Glutamatergic neuron (in vitro differentiated cells): ENCODE measurements at places on chromosomes 3 and 15.

- H3K27ac ChIP-seq: no peak overlapping the region
- H3K4me1 ChIP-seq: peaks cover 5% of the 10 kb centered on the region
- H3K4me3 ChIP-seq: no peak overlapping the region
Observed at GRCh38 chr3:148999806-149000205, 8.5 kb downstream of the GYG1 start.

GRCh38 chr15:28911310-28911931 is 25.6 kb downstream of the APBA2 start:
- H3K27me3 ChIP-seq: peaks cover 7% of the 10 kb centered on the region
- no peak for DNase-seq
- H3K4me3 ChIP-seq: peak overlapping the region; percentile 78
- H3K36me3 ChIP-seq: peaks cover 4% of the 10 kb centered on the region

GRCh38 chr3:195147649-195148080 is 123.3 kb downstream of the XXYLT1 start:
- H3K36me3 ChIP-seq: no peaks in the 10 kb centered on the region
- H3K27me3 ChIP-seq: peaks cover 5% of the 10 kb centered on the region
- peak overlapping the region; percentile 0 for H3K27ac ChIP-seq
- peaks cover 49% of the 10 kb centered on the region for H3K4me1 ChIP-seq

DNA sequence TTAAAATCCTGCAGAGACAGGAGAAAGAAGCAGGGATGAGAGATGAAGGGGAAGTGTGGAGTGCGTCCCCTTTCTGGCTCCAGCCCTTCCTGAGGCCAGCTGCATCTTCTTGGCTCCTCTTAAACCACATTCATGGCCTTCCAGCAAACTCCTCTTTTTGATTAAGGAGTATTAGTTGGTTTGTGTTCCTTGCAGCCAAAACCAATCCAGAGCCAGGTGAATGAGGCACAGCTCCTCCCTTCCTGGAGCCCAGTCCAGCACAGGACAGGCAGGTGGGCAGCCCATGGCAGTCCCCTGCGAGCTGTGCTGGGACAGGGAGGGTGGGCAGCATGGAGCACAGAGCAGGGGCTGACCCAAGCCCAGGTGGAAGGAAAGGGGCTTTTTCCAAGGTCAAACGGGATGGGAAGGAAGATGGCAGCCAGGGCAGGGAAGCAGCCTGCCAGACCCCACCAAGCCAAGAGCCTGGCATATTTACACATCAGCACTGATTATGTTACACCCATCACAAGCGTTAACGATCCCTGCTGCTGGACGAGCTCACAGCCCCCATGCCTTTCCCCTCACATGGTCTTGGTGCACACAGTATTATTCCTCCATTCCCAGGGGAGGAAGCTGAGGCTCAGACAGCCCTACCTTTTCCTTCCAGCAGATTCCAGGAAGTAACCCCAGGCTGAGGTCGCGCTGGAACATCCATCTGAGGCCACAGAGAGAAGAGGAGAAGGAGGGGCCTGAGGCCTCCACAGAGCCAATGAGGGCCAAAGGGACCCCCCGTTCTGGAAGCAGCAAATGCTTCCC is 175.6 kb downstream of the SMAD6 start:
- H3K4me3 ChIP-seq: no peak overlapping the region
- peaks cover 6% of the 10 kb centered on the region for H3K27me3 ChIP-seq
- no peaks in the 10 kb centered on the region for H3K36me3 ChIP-seq
- no peak overlapping the region for H3K27ac ChIP-seq
- H3K4me1 ChIP-seq: peaks cover 6% of the 10 kb centered on the region

- no peaks in the 10 kb centered on the region for H3K27me3 ChIP-seq
- no peak for DNase-seq
- peaks cover 4% of the 10 kb centered on the region for H3K36me3 ChIP-seq
- H3K4me3 ChIP-seq: no peak overlapping the region
- peaks cover 8% of the 10 kb centered on the region for H3K4me1 ChIP-seq
Observed at GRCh38 chr3:57091521-57092273, 31.2 kb downstream of the SPATA12 start.

GRCh38 chr15:40063563-40064011 is 24.6 kb upstream of the SRP14 start:
- H3K4me1 ChIP-seq: no peaks in the 10 kb centered on the region
- DNase-seq: no peak
- H3K27me3 ChIP-seq: no peaks in the 10 kb centered on the region
- H3K4me3 ChIP-seq: no peak overlapping the region
- H3K36me3 ChIP-seq: no peaks in the 10 kb centered on the region

DNA sequence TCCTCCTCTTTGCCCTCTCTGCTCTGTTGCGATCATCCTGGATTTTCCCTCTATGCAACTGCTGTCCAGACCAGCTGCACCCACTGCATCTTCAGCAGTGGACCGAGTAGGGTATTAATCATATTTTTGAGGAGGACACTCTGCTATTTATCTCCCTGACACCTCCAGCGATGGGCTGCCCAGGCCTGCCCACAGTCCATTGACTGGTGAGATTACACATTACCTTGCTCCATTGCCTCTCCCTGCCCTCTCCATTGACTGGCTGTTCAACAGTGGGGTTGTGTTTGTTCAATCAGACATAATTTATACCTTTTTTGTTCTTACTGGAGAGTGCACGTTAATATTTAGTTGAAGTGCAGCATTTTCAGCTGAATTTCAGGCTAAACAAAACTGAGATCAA is 559.3 kb upstream of the ARRDC4 start:
- no peaks in the 10 kb centered on the region for H3K36me3 ChIP-seq
- no peak overlapping the region for H3K4me3 ChIP-seq
- H3K4me1 ChIP-seq: peaks cover 2% of the 10 kb centered on the region
- H3K27me3 ChIP-seq: no peaks in the 10 kb centered on the region

DNA sequence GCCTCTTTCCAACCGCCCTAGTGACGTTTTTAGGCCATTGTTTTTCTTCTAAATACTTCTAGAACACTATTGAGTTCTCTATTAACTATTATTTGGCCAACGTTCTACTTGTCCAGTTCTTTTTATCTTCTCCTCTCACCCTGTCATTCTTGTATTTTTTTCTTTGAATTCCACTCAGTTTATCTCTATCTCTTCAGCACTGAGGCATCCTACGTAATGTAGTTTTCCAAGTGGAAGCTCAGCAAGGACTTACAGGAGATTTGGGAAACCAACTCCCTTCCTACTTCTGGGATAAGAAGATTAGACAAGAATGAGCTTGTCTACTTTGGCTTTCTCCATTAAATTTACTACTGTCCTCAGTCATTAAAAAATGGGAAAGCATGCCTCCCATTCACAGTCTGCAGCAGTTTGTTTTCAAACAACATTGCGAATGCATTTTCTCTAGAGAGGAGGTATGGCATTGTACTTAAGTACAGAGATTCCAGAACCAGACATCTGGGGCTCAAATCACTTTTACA is 21.3 kb upstream of the NR2F2 start:
- DNase-seq: no peak
- H3K4me3 ChIP-seq: no peak overlapping the region
- H3K27ac ChIP-seq: no peak overlapping the region
- no peaks in the 10 kb centered on the region for H3K27me3 ChIP-seq
- H3K36me3 ChIP-seq: no peaks in the 10 kb centered on the region

DNA sequence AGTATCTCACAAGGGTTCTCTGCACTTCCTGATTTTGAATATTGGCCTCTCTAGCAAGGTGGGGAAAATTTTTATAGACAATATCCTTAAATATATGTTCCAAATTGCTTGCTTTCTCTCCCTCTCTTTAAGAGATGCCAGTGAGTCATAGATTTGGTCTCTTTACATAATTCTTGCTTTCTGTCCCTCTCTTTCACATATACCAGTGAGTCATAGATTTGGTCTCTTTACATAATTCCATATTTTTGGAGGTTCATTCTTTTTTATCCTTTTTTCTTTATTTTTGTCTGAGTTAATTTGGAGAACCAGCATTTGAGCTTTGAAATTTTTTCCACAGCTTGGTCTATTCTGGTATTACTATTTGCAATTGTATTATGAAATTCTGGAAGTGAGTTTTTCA is 77.7 kb upstream of the NUDT16 start:
- H3K27ac ChIP-seq: no peak overlapping the region
- H3K4me3 ChIP-seq: no peak overlapping the region
- H3K36me3 ChIP-seq: peaks cover 12% of the 10 kb centered on the region

GRCh38 chr3:154931484-154931883 is 148.6 kb upstream of the MME start:
- H3K36me3 ChIP-seq: no peaks in the 10 kb centered on the region
- no peak overlapping the region for H3K4me3 ChIP-seq
- no peaks in the 10 kb centered on the region for H3K4me1 ChIP-seq

GRCh38 chr15:41904541-41905005 is 10.7 kb upstream of the SPTBN5 start:
- peak; percentile 82 for DNase-seq
- no peak overlapping the region for H3K4me3 ChIP-seq
- peaks cover 5% of the 10 kb centered on the region for H3K36me3 ChIP-seq
- H3K27ac ChIP-seq: peak overlapping the region; percentile 12
- peaks cover 2% of the 10 kb centered on the region for H3K27me3 ChIP-seq

GRCh38 chr3:179948740-179949139 is 88.0 kb downstream of the PEX5L start:
- H3K27me3 ChIP-seq: peaks cover 4% of the 10 kb centered on the region
- H3K4me3 ChIP-seq: no peak overlapping the region
- no peaks in the 10 kb centered on the region for H3K36me3 ChIP-seq
- no peak for DNase-seq

GRCh38 chr3:10483686-10484345 is 21.6 kb downstream of the ATP2B2 start:
- peaks cover 5% of the 10 kb centered on the region for H3K4me1 ChIP-seq
- no peak for DNase-seq
- peaks cover 15% of the 10 kb centered on the region for H3K27me3 ChIP-seq
- H3K4me3 ChIP-seq: no peak overlapping the region
- H3K27ac ChIP-seq: no peak overlapping the region

- no peaks in the 10 kb centered on the region for H3K36me3 ChIP-seq
- no peak overlapping the region for H3K4me3 ChIP-seq
- H3K27me3 ChIP-seq: peaks cover 4% of the 10 kb centered on the region
Observed at GRCh38 chr15:47246317-47246716, 471.0 kb upstream of the SEMA6D start.

DNA sequence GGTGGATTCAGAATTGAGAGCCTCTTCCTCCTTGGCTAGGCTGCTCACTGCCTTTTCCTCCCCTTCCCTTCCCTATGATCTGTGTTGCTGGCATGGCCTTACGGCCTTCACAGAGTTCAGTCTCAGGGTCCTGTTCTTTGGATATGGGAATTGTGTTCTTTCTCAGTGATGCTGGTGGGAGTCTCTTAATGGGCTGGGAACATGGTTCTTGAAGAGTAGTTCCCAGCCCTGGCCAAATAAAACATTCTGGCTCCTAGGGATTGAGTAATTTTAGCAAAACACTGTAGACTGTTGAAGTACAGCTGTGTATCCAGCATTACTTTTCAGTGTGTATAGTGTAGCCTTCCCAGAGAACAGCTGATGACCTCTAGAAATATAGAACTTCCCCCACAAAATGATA is 22.6 kb upstream of the FILIP1L start:
- DNase-seq: no peak
- H3K4me3 ChIP-seq: no peak overlapping the region
- peaks cover 2% of the 10 kb centered on the region for H3K27me3 ChIP-seq
- no peaks in the 10 kb centered on the region for H3K4me1 ChIP-seq

DNA sequence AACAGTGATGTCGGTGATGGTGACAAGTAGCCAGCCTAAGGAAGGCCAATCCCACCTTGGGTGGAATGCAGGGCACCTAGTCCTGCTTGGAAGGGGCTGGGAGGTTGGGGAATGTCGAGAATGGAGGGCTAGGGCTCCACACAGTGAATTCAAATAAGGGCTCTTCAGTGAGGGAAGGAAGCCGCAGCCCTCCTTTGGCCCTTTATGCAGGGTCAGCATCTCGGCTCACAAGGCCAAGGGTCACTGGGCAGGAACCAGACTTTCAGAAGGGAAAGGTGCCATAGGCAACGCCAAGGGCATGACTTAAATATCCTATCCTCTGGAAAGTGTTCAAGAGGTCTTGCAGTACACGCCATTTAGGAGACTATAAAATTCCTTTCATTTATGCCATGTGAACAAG is 56.9 kb downstream of the CLEC3B start:
- H3K36me3 ChIP-seq: peaks cover 5% of the 10 kb centered on the region
- no peak for DNase-seq
- H3K4me1 ChIP-seq: no peaks in the 10 kb centered on the region
- H3K4me3 ChIP-seq: no peak overlapping the region
- H3K27ac ChIP-seq: no peak overlapping the region

DNA sequence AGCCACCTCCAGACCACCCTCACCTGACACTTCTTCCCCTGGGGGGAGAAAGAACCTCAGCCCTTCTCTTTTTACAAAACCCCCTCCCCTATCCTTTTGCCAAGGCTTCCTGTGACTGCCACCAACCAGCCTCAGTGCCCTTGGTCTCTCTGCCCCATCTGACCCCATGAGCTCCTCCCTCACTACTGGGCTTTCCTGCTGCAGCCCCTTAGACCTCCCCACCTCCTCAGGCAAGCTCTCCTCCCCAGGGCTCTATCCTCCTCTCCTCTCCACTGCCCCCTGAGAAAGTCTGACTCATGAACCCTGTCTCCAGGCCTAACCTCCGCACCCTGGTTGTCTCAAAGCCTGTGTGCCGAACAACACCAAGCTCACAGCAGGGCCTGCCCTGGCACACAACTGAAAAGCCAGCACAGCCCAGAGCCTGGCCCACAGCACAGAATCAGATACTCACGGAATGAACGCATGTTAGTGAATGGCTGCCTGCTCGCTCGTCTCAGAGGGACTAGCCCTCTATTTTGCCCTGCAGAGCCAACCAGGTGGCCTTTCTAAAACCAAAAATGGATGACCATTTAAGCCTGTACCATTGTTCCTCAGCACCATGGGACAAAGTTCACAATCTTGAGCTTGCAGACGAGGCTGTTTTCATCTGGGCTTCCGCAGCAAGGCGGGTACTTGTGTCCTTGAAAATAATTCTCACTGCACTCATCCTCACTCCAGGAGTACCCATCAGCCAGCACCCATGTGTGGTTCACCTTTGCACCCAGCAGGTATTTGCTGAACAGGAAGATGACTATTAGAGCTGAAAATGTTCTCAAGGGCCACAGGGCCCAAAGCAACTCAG is 1.7 kb downstream of the CHDH start:
- H3K36me3 ChIP-seq: no peaks in the 10 kb centered on the region
- H3K4me1 ChIP-seq: peaks cover 22% of the 10 kb centered on the region
- H3K4me3 ChIP-seq: peak overlapping the region; percentile 50
- H3K27me3 ChIP-seq: peaks cover 19% of the 10 kb centered on the region
- DNase-seq: no peak

GRCh38 chr15:92833106-92833433 is 67.1 kb upstream of the CHD2 start:
- no peak for DNase-seq
- no peaks in the 10 kb centered on the region for H3K27me3 ChIP-seq
- no peaks in the 10 kb centered on the region for H3K36me3 ChIP-seq
- H3K4me1 ChIP-seq: peaks cover 27% of the 10 kb centered on the region
- H3K4me3 ChIP-seq: no peak overlapping the region

DNA sequence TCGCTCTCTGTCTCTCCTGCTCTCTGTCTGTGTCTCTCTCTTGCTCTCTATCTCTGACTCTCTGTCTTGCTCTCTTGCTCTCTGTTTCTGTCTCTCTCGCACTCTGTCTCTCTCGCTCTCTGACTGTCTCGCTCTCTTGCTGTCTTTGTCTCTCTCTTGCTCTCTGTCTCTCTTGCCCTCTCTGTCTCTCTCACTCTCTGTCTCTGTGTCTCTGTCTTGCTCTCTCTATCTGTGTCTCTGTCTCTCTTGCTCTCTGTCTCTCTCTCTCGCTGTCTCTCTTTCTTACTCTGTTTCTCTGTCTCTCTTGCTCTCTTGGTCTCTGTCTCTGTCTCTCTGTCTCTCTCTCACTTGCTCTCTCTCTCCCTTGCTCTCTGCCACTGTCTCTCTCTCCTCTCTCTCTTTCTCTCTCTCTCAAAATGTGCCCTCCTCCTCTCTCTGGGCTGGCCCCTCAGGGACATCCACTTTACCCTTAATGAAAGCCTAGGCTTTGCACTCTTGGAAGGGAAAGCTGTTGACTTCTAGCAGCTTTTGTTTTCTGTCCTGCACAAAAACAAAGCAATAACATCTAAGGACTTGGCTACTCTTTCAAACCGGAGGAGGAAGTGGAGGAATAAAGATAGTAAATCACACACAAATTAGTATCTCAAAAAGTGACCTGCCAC is 73.9 kb upstream of the NR2E3 start:
- peak; percentile 37 for DNase-seq
- no peaks in the 10 kb centered on the region for H3K36me3 ChIP-seq
- no peak overlapping the region for H3K4me3 ChIP-seq
